Activated CD4-positive, alpha-beta T cell treated with anti-CD3 and anti-CD28 coated beads, Interleukin-2, amount 50 U/mL, for 4 hours (primary cell): ENCODE measurements at places on chromosomes 2 and 18.

GRCh38 chr2:40668425-40668824 lies 216.5 kb upstream of the SLC8A1 start:
- DNase-seq, result no peak

- no peak for DNase-seq
These were observed 1.7 kb upstream of the ITM2C start for GRCh38 chr2:230863031-230863430.

GRCh38 chr2:44055229-44055628 lies 59.4 kb upstream of the LRPPRC start:
- DNase-seq, result no peak

GRCh38 chr18:79916546-79917168 lies 34.8 kb downstream of the SLC66A2 start:
- no peak for DNase-seq

GRCh38 chr2:165313509-165313908 lies 74.3 kb downstream of the SCN2A start:
- no peak for DNase-seq

- no peak for DNase-seq
These were observed 202.2 kb downstream of the RNF152 start for GRCh38 chr18:61690418-61691138.

- DNase-seq, result no peak
These were observed 909 bp downstream of the TGFA start for GRCh38 chr2:70552501-70553333.
